NB4 (cell line): ENCODE measurements at places on chromosomes 7 and 10.

GRCh38 chr10:115950320-115950719, 322.7 kb downstream of the GFRA1 start:
- DNase-seq = no peak

- no peak for DNase-seq
These were observed 39.1 kb downstream of the SUFU start for GRCh38 chr10:102542800-102543418.

- DNase-seq = no peak
These were observed 46.3 kb downstream of the MTPN start for GRCh38 chr7:135930565-135931461.

- DNase-seq = no peak
These were observed 18.1 kb upstream of the DPYSL4 start for GRCh38 chr10:132168571-132169030.

DNA sequence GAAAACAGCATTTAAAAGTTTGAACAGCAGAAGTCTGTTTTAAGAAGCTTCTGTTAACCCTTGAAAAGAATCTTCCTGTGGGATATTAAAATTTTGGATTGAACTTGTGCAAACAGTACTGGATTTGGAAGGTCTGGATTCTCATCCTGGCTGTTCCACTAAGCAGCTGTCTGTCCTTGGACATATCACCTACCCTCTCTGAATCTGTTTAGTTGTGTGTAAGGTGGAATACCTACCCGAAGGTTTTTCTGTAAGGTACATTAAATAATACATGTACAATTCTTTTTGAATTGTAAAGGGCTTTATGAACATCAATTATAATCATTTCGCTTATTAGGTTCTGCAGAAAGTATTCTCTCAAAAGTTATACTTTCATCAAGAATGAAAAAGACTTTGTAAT, 2.2 kb downstream of the PDCD4 start:
- no peak for DNase-seq

DNA sequence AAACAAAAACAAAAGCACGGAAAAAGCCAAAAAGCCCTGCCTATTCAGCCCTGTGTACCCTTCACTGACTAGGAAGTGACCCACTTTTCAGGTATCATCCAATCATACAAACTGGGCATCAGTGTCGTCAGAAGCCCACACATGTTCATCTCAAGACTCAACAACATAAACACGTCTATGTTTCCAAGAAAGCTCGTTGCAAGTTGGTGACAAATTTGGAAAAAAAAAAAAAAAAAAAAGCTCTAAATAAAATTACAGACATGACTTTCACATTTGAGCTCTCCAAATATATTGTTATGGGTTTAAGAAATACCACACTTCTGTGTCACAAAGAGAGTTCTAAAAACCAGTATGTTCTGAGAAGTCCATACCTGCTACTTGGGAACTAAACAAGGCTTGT, 204.7 kb upstream of the KLF14 start:
- no peak for DNase-seq

DNA sequence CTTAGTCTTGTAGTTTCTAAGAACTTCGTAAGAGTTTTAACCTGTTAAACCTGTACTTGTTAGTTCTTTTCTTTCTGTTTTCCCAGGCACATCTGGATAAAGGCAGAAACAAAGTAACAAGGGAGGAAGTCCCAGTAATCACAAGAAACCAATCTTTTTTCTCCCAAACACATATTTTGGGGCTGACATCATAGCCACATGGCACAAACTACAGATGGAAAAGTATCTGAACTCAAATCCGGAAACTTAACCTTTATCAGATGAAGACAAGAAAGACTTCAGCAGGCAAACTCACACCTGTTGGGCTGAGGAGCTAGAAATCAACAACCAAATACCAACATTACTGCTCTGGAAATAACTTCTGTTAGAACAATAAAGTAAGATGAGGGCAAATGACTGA, 67.1 kb downstream of the CUBN start:
- DNase-seq = no peak

- peak; percentile 63 for DNase-seq
These were observed 76.1 kb upstream of the CPXM2 start for GRCh38 chr10:123967626-123968243.

DNA sequence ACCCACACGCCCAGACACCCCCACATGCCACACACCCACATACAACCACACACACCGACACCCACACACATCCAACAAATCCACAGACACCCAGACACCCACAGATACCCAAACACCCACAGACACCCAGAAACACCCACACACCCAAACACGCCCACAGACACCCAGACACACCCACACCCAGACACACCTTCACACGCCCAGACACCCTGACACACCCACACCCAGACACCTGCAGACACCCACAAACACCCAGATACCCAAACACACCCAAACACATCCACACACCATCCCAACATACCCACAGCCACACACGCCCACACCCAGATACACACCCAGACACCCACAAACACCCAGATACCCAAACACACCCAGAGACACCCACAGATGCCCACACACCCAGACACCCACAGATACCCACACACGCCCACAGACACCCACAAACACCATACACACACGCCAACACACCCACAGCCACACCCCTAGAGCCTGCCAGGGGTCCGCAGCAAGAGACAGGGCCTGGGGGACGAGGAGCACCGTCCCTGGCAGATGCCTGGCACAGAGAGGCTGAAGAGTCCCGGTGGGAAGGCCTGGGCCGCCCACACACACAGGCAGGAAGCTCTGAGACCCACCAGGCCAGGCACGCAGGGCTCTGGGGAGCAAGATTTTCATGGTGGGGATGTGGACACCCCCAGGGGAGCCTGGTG, 28.5 kb downstream of the CYP2W1 start:
- no peak for DNase-seq

GRCh38 chr7:140456551-140457051, 22.7 kb downstream of the MKRN1 start:
- DNase-seq = no peak

DNA sequence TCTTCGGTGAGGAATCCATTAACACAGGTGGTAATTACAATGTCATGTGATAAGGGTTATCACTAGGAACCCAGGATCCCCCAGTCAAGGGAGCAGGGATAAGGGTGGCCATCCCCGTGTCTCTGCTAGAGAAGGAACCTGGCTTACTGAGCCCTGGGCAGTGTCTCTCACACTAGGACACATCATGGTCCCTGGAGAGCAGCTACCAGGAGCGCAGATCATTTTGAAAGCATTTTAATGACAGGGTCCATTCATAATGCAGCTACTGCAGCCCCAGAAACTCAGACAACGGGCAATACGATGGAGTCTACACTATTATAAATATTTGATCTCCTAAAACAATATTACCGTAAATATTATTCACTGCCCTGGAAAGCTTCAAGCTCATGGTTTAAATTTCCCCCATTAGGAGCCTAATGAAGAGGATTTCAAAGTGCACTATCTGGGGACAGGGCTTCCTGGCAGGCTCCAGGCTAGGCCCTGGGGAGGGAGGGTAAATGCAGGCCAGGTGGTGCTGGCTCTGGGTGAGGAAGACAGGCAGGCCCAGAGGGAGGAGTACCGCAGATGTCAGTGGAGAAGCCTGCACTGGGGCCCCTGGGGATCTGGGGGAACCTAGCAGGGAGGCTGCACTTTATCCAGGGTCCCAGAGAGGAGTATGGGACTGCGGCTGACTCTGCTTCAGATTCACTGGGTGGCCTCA, 52.6 kb upstream of the LOXL4 start:
- peak; percentile 86 for DNase-seq

DNA sequence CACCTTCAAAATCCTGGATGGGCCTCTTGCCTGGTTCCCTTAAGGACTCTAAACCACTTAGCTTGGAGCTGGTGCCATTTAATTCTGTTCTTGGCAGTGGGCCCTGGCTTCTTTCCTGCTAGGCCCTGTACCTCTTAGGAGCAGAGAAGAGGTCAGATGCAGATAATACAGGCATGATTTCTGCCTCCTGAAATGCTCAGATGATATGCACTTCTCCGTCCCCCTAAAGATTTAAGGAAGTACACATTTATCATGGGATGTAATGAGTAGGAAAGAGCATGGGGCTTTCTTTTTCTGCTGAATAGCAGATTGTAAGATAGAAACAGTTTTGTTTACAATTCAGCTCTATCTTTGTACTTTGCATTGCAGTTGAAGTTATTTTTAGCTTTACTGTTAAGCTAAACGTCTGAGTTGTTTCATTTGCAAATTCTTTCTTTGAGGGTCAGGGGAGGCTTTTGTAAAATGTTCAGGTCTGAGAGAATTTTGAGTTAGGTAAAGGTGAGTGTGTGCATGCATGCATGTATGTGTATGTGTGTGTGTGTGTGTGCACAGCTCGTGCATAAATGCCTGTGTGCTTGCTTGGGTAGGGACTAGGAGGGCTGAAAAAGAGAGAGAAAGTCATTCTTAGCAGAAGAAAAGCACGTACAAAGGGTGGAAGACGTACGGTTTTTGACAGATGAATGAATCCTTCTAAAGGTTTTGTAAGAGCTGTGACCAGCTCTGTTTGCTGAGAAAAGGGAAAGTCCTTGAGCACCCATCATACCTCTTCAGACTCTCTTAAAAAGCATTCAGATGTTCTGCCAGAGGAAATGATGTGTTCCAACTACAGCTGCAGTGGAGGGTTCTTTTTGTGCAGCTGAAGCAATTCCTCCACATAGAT, 364.2 kb downstream of the AUTS2 start:
- no peak for DNase-seq

DNA sequence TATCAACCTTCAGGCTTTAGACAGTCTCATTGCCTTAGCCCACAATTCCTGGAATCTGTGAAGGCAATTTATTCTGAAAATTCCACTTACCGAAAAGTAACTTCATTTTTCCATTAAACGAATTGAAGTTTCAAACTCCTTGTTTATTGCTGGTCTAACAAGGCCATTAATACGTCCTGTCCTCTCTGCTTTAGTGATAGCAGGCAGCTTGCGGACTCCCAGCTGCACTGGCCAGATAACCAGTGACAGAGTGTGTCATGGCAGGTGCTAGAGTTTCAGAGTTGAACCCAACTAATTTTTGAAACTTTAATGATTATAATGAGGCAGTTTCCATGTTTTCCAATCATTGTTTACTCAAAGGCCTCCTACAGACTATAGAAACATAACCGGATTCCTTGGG, 31.1 kb downstream of the LOXL4 start:
- DNase-seq = no peak

- DNase-seq = no peak
These were observed 10.8 kb downstream of the AFAP1L2 start for GRCh38 chr10:114393482-114393881.

- DNase-seq = no peak
These were observed 15.0 kb downstream of the CDK14 start for GRCh38 chr7:90611115-90611514.

DNA sequence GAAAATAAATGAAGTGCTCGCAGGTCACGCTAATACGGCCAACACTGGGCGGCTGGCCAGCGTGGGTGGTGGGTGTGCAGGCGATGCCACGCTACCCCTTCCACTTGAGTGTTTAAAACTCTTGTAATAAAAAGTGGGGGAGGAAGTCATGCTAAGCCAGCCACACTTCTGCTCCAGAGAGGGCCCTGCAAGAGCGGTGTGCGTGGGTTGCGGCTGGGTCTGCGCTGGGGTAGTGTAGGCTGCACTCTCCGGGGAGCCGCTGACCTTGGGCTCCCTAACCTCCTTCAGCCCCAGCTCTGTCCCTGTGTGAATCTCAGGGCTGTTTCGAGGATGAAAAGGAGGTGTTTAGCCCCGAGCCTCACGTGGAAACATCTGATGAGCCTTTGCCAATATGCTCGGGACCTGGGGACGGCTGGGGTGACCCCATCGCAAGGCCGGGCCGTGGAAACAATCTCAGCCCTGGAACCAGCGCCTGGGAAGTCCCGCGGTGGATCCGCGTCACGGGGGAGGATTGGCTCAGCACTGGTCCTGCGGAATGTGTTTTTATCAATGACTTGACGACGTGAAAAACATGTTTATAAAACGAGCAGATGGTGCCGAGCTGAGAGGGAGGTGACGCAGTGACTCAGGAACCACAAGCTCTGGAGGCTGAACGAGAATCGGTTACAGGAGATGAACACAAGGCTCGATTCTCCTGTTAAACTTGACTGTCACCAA, 278.5 kb downstream of the DNAJB6 start:
- DNase-seq = peak; percentile 96

DNA sequence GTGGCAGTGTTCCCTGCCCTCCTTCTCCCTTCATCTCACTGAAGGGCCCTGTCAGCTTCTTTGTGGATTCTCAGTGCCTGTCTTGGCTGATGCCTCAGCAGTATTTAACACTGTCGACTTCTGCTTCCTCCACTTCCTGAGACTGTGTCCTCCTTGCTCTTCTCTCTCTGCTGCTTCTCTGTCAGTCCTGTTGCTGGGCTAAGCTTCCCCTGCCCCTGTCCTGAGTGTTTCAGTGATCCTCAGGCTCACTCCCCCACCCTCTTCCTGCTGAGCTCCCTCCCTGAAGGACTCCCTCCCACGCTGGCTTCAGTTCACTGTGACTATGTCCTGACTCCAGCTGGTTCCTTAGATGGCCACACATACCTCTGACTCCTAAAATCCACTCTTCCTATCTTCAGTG, 64.9 kb downstream of the CREM start:
- DNase-seq = peak; percentile 32

GRCh38 chr7:68364886-68365625, 1233.2 kb upstream of the AUTS2 start:
- DNase-seq = no peak

DNA sequence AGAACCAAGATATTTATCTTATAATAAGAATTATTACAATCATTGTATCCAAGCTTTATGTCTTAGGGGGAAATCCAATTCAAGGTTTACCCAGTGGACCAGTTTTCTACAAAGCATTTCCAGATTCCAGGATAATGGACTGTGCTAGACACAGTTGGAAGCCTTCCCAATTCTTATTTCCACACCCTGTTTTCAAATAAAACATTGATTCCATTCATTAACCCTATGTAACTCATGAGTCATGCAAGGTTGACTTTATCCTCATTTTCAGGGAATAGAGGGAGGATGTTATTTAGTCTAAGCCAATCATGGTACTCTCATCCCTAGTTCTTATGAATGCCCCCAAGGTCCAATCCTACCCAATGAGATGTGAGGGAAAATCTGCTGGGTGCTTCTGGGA, 145.7 kb downstream of the RNLS start:
- DNase-seq = no peak

DNA sequence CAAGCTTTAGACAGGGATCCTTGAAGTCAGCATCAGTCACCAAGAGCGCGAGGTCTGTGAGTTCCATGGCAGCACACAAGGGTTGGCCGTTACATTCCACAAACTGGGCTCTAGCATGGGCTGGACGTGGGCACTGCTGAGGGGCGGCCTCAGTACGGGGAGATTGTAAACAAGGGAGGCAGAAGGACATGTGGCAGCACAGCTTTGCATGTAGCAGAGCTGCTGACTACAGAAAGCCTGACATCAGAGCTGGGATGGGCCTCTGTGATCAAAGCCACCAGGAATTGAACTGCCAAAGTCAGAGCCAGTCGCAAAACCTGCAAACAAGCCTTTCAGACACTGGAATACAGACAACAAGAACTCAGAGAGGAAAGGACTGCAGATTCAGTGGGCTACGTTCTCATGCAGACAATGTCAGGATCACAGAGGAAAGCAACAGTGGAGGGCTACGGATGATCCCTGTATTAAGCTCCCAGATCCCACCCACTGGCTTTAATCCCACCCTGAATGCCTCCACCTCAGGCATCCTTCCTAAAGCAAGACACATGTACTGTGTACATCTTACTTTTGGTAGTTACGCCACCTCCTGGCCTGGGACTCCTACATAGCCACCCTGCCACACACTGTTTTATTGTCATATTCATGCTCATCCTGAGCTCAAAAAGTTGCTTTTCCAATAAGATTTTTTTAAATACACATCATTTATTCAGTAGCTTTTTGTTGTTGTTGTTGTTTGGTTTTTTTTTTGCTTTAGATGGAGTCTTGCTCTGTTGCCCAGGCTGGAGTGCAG, 291.1 kb upstream of the IMMP2L start:
- peak; percentile 30 for DNase-seq

- no peak for DNase-seq
These were observed 248.1 kb downstream of the KIF20B start for GRCh38 chr10:89949496-89949895.

GRCh38 chr7:156947120-156947843, 2.2 kb upstream of the NOM1 start:
- DNase-seq = no peak
